ENCODE measurements at places on chromosomes 12 and 14.

DNA sequence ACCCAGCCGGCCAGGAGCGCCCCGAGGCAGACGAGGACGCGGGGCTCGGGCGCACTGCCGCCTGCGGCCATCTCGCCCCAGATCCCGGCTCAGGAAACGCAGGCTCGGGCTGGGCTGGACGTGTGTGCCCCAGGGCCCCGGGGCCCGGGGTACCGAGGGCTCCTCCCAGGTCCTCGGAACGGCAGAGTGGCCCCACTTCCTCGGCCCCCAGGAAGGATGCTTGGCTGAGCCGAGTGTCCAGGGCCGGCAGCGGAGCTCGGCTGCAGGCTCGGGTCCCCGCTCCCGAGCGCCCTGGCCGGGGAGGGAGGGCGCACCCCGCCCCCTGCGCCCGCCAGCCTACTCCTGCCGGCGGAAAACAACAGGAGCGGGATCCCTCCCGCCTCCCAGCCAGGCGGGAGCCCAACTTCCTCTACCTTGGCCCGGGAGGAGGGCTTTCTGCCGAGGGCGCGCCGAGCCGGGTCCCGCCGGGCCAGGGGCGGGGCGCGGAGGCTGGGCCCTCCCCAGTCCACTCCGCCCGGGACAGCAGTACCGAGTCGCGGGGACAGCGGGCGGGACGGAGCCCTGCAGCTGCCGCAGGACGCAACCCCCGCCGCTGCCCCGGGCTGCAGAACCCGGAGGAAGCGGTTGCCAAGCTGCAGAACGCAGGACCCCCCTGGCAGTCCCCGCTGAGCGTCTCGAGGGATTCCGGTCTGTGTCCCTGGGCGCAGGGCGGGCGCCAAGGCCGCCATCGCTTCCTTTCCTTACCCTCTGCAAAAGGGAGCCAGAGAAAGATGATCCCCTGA is at the start of gene VSIG10:
Gene VSIG10 (minus strand): TSS at position 411 of the 782 bp plus-strand sequence. CDS start 340 bp downstream, at position 71.
- DNase-seq, result peak; percentile 64

DNA sequence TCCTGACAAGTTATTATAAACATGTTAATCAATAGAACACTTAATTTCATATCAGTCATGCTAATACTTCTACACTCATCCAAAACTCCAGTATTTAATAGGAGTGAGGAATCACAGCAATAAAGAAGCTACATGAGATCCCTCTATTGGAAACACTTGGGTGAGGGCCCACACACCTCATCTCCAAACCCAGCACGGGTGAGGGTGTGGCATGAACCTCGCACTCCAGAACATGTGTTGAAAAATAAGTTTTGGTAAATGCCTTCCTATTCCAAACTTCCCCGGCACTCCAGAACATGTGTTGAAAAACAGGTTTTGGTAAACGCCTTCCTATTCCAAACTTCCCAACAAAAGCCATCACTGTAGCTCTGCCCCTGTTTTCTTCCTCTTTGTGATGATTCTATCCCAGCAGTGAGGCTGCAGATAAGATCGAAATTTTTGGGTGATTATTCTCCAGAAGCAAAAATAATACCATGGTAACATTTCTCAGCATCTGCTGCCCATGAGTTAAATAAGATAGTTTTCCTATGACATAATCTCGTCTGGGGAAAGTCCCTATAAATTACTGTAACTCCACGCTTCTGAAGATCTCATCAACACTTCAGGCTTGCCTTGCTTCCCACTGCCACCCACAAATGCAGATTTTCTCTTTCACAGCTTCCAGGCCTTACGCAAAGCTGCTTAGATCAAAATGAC is 24.4 kb upstream of the PTPRB start:
- DNase-seq, result peak; percentile 6

DNA sequence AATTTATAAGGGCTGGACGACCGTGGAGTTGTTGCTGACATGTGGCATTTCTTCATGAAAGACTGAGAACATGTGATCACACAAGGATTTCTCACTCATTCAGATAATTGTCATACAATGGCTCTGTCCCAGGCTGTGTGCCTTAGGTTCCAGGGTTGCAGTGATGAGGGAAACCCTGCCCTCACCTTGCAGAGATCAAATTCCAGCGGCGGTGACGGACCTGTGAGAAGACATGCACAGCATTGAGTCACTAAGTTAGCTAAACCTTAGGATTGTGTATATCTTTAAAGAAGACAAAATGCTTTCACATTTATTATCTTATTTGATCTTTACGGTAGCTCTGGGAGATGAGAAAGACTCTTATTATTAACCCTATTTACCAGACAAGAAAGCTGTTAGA is 1029.1 kb downstream of the BCL11B start:
- no peak for DNase-seq

DNA sequence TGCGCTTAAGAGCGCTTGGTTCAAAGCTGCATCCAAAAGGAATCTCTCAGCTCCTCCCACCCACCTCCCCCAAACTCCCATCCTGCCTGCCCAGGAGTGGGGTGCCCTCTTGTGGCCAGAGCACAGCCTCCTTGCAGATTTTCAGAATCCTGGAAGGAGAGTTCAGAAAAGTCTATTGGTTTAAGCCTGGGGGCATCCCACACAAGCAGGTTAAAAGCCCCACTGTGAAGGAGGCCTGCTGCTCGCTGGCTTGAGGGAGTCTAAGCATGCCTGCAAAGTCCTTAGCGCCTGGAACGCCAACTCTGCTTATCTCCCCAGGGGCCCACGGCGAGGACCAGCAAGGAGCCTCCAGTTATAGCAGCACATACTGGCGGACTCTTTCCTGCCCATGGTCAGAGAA is 297.1 kb downstream of the KSR2 start:
- no peak for DNase-seq

GRCh38 chr12:6167327-6168280 is 32.6 kb upstream of the CD9 start:
- DNase-seq, result peak; percentile 98

GRCh38 chr12:4133636-4134447 is 139.7 kb upstream of the CCND2 start:
- peak; percentile 29 for DNase-seq

GRCh38 chr14:98082833-98083232 is 1189.2 kb downstream of the BCL11B start:
- DNase-seq, result no peak

GRCh38 chr12:85951823-85952222 is 77.7 kb downstream of the NTS start:
- DNase-seq, result peak; percentile 25

DNA sequence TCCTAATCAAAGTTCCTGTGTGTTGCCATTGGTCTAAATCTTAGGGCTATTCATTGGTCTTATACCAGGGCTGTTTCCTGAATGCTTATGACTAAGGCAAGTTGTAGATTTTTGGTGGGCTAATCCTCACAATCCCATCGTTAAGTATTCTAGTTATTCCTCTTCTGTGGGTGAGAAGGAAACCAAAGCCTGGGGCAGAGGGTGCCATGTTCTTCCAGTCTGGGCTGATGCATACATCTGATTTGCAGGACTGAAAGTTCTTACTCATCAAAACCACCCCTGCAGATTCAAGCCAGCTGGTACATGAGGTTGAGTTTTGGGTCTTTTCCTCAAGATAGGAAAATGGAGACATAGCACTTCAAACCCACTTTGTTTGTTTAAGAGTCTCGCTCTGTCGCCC is 25.7 kb downstream of the PPP1CC start:
- DNase-seq, result no peak

GRCh38 chr12:48542300-48542928 is 17.0 kb downstream of the OR8S1 start:
- peak; percentile 45 for DNase-seq

GRCh38 chr14:19918553-19919264 is 1.7 kb upstream of the OR4K5 start:
- DNase-seq, result no peak

GRCh38 chr12:94329366-94329765 is 130.3 kb downstream of the CEP83 start:
- DNase-seq, result no peak

GRCh38 chr12:2531371-2531770 is 263.4 kb upstream of the FKBP4 start:
- DNase-seq, result no peak

GRCh38 chr14:68449561-68450181 is 343.2 kb downstream of the ZFP36L1 start:
- no peak for DNase-seq

DNA sequence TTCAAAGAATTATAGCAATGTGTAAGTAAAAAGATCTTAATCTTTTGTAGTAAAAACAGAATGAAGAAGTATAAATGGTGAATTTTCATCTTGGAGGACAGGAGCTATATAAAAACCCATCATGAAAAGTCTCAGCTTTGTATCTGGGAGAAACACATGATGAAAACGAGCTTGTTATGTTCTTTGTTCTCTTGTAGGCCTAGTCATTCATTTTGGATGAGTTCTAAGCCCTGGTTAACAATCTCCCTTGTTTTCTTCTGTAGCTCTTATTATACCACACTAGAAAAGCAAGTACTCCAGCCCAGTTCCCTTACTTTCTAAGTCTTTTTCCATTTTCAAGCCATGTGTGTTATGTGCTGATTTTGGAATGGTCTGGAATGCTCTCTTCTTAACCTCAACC is 463.5 kb upstream of the RGS6 start:
- no peak for DNase-seq

DNA sequence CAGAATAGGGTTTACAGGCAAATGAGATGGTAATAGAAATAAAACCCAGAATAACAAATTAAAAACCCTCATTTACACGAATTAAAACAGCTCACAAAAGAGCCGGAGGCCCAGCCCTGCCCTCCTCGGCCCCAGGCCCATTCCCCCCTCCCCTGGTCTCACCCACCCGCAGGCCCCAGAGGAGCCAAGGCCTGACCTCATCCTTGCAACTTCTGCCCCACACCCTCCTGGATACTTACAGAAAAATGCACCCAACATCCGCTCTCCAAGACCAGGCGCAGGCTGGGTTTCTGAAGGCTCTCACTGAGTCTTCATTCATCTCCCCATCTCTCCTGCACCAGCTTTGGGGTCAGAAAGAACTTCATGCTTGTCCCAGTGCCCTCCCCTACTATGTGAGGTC is 16.2 kb upstream of the VSX2 start:
- no peak for DNase-seq

DNA sequence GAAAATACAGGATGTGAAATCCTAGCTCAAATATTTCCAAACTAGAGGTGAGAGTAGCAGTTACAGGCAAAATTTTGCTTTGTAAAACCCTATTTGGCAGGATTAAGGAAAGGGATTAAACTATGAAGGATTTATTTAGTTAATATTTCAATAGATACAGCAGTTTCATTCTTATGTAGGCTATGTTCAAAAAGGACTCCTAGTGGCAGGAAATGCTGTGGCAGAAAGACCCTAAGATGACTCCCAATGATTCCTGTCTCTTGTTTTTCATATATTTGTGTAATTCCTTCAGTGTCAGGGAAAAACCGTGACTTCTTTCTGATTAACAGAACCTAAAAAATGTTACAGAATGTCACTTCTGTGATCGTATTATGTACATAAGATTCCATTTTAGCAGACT is 299.5 kb upstream of the RPL10L start:
- DNase-seq, result no peak

DNA sequence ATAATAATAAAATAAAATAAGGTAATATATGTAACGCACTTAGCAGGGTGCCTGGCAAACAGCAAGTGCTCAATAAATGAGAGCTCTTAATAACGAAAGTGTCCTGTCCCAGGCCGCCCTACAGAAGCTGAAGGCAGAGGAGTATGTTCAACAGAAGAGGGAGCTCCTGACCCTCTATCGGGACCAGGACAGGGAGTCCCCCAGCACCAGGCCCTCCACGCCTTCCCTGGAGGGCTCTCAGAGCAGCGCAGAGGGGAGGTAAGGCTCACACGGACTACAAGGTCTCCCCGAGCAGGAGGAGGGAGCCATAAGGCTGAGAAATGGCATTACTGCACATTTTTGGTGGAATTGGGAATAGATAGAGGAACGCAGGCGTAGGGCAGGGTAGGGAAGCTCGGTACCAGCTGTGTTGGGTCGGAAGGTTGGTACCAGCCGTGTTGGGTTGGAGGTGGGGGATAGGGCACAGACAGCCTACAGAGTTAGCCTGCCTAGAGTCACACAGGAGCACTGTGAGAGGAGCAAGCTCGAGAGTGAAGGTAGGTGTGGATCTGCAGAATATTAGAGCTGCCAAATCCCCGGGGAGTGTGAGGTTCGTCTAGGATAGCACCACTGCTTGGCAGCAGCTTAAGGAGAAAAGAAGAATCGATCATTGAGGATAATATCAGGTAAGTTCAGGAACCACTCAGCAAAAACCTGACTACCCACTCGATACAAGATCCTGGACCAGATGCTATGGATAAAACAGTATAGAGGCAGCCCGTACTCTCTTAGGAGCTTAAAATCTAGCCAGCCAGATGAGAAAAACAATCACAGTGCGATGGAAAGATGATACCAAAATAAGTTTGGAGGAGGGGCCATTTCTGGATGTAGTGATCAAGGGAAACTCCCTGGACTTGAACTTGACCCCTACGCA is 15.3 kb downstream of the TNFRSF1A start:
- DNase-seq, result peak; percentile 50

DNA sequence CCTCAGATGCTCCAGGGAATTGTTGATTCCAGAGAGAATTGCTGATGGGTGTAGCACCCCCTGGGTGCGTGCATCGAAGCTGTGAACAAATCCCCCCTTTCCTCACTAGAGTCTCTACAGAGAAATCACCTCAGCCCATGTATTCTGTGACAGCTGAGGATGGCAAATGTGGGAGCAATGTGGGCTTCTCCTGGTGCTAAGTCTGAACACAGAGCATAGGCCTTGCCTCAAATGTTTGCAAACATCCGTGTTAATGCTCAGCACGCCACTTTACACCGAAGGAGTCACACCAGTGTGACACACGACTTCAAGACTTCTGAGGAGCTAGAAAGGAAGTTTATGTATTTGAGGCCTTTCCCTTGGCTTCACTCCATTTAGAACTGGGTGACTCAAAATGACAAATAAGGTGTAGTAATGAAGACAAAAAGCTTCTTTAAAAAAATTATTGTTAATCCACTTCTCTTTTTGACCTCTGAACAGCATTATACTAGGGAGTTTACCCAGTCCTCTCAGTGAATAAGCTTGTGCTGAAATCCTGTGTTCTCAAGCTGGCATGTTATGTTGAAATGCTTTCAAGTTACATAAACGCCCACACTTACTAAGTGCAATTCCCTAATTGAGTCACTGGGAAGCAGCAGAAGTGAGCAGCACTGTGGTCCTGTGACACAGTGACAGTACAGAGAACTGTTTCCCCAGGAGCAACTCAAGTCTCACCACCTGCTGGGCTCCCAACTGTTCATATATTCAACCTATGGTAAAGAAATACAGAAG is 92.9 kb downstream of the FAR2 start:
- peak; percentile 96 for DNase-seq
